ENCODE measurements at places on chromosomes 2 and 18. TPM values are rescaled to one million over a fixed set of nuclear protein-coding genes. Genes with fewer than 3 reads are reported as not detected.

The EPG5 gene
- 12.9 TPM for total RNA-seq

The GPBAR1 gene
- total RNA-seq = 0.18 TPM

GRCh38 chr2:15038366-15039364 is 406.1 kb downstream of the LRATD1 start:
- no peak for DNase-seq

GRCh38 chr2:119512946-119513345 is 11.3 kb downstream of the SCTR start:
- no peak for DNase-seq

- DNase-seq = no peak
Measured at GRCh38 chr18:38572554-38573111, 1007.0 kb upstream of the CELF4 start.

DNA sequence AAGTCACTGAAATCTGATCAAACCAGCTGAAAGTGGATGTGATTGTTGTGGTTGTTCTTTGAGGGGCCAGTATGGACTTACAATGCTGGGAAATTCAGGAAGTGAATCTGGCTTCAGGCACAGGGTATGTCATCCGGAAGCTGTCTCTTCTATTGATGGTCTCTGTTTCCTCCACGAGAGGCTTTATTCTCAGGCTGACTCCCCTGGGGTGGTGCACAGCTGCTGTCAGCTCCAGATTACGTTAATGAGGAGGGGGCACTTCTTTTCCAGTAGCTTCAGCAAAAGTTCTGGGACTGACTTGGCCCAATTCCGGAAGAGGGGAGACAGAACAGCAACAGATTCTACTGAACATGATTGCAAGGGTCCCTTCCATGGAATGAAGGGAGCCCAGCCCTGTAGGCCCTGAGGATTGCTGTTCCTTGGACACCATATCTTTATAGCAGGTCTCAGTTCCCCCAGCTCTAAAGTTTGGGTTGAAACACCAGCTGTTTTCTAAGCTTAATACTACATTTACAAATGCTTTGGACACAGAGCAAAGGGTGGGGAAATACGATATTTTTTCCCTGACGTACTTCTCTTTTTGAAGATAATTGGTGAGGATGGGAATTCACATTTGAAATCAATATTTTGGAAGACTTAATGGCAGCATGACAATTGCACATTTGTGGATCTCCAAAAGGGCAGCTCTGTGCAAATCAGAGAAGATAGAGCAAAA is 400.9 kb downstream of the TSN start:
- no peak for DNase-seq

DNA sequence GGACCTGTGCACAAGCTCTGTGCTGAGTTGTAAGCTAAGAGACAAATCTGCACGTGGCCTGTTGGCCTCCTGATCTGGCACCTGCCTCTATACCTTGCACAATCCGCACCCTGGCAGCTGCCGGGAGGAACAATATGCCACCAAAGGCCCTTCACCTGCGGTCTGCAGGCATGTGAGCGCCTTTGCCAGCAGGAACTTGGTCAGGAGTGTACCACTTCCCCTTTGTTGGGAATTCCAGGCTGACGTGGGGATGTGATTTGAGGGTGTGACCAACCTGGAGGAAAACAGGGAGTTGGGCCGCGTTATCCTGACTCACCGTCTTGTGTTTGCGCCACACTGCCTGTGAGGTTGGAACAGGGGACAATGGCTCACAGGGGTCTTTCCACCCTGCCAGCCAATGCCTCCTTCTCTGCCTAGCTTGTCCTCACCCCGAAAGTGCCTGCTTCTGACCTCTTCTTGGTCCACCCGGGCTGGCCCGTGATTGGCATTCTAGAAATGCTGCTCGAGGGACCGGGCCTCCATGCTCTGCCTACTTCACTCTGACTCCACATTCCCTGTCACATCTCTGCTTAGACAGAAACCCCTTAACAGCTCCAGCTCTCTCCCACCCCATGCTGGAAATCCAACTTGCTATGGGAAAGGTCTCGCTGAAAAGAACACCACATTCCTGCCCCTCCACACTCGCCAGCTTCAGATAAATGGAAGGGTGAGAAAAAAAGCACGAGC is 67.1 kb upstream of the MAP4K4 start:
- DNase-seq = no peak

Measured in Panc1 (cell line).